ENCODE measurements at places on chromosomes 2 and 18. TPM values are rescaled to one million over a fixed set of nuclear protein-coding genes. Genes with fewer than 3 reads are reported as not detected.

ID2 gene
- total RNA-seq = 80.4 TPM

RAB6C gene
- total RNA-seq = not detected

ZAP70 gene
- total RNA-seq = not detected

ST8SIA3 gene
- total RNA-seq = not detected

HOXD13 gene
- 3.1 TPM for total RNA-seq

CCDC148 gene
- total RNA-seq = 0.52 TPM

AQP12A gene
- not detected for total RNA-seq

HRH4 gene
- total RNA-seq = not detected

CCDC178 gene
- total RNA-seq = not detected

NEURL3 gene
- total RNA-seq = not detected

SNED1 gene
- total RNA-seq = 2.6 TPM

CCDC150 gene
- total RNA-seq = 1.4 TPM

LRPPRC gene
- 50.6 TPM for total RNA-seq

DSG1 gene
- total RNA-seq = 0.02 TPM

SP9 gene
- total RNA-seq = 0.10 TPM

TRIM43 gene
- total RNA-seq = not detected

NPHP1 gene
- total RNA-seq = 10.4 TPM
